ENCODE measurements at places on chromosomes 6 and 20.

GRCh38 chr6:28880894-28881780 is 42.6 kb downstream of the TRIM27 start:
- peak; percentile 78 for DNase-seq

DNA sequence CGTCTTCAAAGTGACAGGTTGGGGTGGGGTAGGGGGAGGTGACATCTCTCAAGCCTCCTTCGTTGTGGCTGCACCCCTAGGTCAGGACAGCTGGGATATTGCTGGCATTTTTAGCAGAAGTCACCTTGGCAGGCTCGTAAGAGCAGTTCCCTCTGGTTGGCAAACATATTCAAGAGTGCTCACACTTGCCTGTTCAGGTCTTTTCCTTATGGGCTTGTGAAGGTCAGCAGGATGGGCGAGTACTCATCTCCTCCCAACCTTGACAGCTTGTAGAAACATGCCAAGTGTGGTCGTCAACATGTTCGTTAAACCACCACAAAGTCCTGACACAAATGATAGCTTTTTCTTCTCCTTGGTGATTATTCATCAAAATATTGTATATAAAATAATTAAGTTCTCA is 113.6 kb downstream of the HDGFL1 start:
- DNase-seq = no peak

DNA sequence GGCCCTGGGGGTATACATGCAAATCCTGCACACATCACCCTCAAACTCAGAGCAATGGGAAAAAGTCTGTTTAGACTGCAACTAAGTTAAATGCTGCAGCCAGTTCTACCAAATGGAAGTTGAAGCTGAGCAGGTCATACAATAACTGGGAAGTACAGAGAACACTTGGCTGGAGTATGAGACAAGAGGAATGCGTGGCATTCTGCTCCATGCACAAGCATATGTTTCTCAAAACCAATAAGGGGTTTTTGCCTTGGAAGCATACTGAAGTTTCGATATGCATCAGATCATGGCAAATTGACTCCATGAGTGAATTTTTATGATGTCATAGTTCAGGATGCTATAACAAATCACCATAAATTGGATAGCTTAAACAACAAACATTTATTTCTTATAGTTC is 193.8 kb downstream of the COL12A1 start:
- no peak for DNase-seq

GRCh38 chr6:133705731-133706130 is 183.2 kb upstream of the TCF21 start:
- peak; percentile 84 for DNase-seq
